AG20443 (cell line): ENCODE measurements at places on chromosomes 1 and 21.

DNA sequence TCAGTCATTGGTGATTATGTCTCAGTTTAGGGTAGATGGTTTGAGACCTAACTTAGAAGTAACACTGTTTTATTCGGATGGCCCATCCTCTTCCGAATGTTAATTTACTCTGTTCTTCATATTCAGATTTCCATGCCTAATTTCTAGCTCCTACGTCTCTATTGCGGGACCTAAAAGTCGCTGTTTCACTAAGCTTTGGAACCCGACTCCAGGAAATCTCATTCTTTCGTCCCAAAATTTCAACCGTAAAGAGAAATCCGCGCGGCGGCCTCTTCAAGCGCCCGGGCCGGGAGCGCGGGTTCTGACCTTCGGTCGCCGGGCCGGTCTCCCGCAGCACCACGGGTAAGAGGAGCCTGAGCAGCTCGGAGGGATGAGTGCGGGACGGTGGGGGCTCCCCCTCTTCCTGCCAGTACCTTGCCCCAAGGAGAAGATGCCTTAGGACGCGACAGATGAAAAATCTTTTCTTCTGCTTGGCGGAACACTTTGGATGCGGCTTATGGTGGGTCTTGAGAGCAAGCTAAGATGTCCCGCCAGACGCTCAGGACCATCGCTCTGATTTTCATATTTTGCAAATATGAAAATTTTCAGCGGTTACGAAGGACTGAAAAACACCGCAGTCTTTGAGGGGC is 128.7 kb downstream of the PPIAL4G start:
- DNase-seq = no peak

DNA sequence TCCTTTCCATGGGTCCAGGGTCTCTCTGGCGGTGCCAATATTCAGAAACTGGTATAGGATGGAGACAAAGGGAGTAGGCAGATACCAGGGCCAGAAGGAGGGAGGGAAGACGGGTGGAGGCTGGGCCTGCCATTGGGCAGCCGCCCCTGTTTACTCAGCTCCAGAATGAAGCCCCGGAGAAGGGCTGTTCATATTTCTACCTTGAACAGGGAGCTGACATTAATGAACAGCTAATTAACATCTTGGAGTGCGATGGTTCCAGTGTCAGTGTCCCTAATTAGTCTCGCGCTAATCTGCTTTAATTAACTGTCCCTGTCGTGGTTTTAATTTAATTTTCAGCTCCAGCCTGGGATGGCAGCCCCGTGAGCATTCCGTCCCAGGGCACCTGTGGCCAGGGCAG is 113.8 kb downstream of the EPHB2 start:
- no peak for DNase-seq

- no peak for DNase-seq
Measured at GRCh38 chr1:22658385-22659163, 5.5 kb downstream of the C1QB start.

DNA sequence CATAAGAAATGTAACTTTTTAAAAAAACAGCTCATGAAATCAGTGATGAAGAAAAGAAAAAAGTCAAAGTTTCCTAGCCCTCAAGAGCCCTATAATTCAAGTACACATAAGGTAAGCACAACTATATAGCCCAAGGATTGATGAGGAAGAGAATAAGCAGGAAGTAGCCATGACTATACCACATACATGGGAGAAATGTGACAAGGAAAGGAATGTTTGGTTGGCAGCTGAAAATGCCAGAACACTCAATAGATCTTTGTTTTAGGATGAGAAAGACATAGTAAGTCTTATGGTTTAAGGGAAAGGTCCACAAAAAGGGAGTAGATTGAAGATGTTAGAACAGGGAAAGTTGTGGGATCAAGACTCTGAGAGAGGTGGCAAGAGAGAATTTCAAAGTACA is 5.7 kb downstream of the DOCK7 start:
- no peak for DNase-seq

- DNase-seq = no peak
Measured at GRCh38 chr21:46545363-46545762, 59.5 kb downstream of the S100B start.

- DNase-seq = peak; percentile 67
Measured at GRCh38 chr1:165717918-165718515, 19.7 kb upstream of the ALDH9A1 start.

- no peak for DNase-seq
Measured at GRCh38 chr1:165162671-165163241, 193.8 kb downstream of the LMX1A start.

GRCh38 chr1:224828691-224829090 is 100.8 kb upstream of the DNAH14 start:
- DNase-seq = peak; percentile 70

GRCh38 chr1:228029281-228029680 is 22.5 kb downstream of the WNT3A start:
- DNase-seq = no peak

GRCh38 chr1:14479865-14480264 is 118.6 kb upstream of the KAZN start:
- no peak for DNase-seq

DNA sequence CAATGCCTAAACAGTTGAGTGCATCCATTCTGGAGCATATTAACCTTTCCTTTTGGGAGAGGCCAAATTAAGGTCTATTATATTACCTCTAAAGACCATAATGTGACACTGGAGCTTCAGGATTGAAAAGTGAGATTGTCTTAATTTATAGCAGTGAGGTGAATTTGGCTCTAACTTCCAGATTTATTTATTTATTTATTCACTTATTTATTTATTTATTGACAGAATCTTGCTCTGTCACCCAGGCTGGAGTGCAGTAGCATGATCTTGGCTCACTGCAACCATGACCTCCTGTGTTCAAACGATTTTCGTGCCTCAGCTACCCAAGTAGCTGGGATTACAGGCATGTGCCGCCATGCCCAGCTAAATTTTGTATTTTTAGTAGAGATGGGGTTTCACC is 19.1 kb downstream of the ZCCHC17 start:
- no peak for DNase-seq

DNA sequence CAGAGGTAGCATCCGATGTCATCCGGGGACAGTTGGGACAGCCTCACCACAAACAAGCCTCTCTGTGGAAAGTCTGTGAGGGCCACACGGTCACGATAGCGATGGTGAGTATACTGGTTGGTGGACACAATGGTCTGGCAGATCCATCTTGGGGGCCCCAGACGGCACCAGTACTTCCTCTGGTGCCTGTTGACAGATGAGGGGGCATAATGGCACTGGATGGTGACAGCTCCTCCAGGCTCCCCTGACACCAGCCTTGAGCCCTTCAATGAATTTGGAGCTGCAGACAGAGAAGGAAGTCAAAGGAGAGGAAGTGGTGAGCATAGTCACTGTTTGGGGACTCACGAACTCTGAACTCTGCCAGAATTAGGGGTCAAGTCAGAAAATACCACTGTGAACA is 8.0 kb downstream of the FCAMR start:
- DNase-seq = no peak

DNA sequence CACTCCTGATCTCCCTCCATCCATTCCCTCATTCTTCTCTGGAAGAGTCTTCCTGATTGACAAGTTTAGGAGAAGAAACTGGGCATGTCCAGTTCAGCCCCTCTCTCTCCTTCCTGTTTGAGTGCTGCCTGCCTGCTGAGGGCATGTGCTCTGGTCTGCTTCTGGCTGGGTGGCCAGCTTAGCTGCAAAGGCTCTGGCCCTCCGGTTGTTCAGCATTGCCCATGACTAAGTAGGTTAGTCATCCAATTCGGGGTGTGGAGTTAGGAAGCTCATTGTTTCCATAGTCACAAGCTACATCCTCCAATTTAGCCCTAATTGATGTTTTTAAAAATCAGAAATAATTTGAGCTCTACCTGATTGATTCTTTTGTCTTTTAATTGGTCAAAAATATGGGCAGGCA is 25.6 kb upstream of the PLA2G2E start:
- peak; percentile 92 for DNase-seq

DNA sequence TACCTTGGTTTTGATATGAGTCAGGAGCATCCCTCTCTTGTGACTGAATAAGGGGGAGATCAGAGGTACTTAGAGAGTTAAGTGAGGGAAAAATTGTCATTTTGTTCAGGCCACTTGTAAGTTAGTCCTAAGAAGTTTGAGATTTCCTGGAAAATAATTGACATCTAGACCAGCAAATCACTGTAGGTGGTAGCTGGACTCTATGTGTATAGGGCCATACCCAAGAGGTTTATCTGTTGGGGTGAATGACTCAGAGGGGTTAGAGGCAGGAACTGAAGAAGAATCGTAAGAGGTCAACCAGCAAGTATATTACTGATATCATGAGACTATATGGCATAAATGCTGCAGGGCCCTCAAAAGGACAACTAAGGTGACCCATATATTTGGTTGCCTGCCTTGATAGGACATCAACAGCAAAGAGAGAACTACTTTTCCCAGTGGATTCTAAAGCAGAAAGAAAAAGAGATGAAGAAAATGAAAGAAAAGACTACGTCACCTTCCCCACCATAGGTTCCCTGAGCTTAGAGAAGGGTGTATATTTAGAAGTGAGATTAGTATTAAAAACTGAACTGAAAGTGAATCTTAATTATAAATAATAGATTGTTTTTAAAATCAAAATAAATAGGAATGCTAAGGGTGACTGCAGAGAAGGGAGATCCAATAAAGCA is 8.0 kb upstream of the RNPC3 start:
- DNase-seq = no peak
